ENCODE measurements at places on chromosomes 4 and X. TPM values are rescaled to one million over a fixed set of nuclear protein-coding genes. Genes with fewer than 3 reads are reported as not detected.

The GK gene
- 2.0 TPM for total RNA-seq

The F8A1 gene
- 96.8 TPM for total RNA-seq

The RENBP gene
- 0.10 TPM for total RNA-seq

The XKRX gene
- 0.24 TPM for total RNA-seq

The ESX1 gene
- not detected for total RNA-seq

The CCNB3 gene
- 0.42 TPM for total RNA-seq

The TBC1D8B gene
- 1.3 TPM for total RNA-seq

The DHRSX gene
- 47.3 TPM for total RNA-seq

The LRCH2 gene
- not detected for total RNA-seq

The SOX3 gene
- not detected for total RNA-seq

The SHISA3 gene
- total RNA-seq = not detected

The ANXA3 gene
- 53.7 TPM for total RNA-seq

All from A549 treated with CORT108297 at 1 μM for 4 hours (cell line).